ENCODE measurements at places on chromosomes 5 and 9. TPM values are rescaled to one million over a fixed set of nuclear protein-coding genes. Genes with fewer than 3 reads are reported as not detected.

- DNase-seq, result no peak
Measured at GRCh38 chr5:147972076-147972840, 65.9 kb upstream of the C5orf46 start.

DNA sequence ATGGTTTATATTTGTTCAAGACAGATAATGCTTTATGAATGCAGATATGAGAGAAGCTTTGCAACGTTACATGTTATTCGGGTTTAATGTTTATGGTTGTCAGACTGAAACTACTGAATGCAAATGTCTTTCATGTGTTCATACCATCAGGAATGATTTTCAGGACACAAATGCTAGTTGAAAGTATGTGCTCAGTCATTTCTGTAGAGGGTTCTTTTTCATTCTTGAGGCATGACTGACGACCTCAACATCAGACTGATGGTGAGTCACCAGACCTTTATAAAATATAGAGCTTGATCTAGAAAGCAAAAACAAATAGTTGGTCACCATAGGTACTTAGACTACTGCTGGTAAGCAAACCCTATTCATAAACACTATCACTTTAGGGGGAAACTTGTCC is 287.3 kb upstream of the NUDT12 start:
- no peak for DNase-seq

The GABRA1 gene
- 0.10 TPM for polyA plus RNA-seq

GRCh38 chr5:42235241-42235640 is 188.0 kb upstream of the GHR start:
- no peak for DNase-seq

Data from right renal cortex interstitium (tissue), 3 donors.